ENCODE measurements at places on chromosomes 7 and 10. TPM values are rescaled to one million over a fixed set of nuclear protein-coding genes. Genes with fewer than 3 reads are reported as not detected.

PNLIPRP3 gene
- total RNA-seq = not detected

TMEM236 gene
- total RNA-seq = not detected

MPP7 gene
- total RNA-seq = 9.1 TPM

BRAT1 gene
- 65.2 TPM for total RNA-seq
